ENCODE measurements at places on chromosomes 16 and 17. TPM values are rescaled to one million over a fixed set of nuclear protein-coding genes. Genes with fewer than 3 reads are reported as not detected.

Gene UBB
- total RNA-seq = 1,366 TPM

Gene TLCD1
- 5.1 TPM for total RNA-seq

Gene PRSS33
- total RNA-seq = 0.96 TPM

Gene AHSP
- total RNA-seq = 61.6 TPM

Gene ADORA2B
- total RNA-seq = 13.5 TPM

All from umbilical cord (tissue), 2 donors.